ENCODE measurements at places on chromosomes 16 and 17.

- DNase-seq = no peak
These were observed 1.8 kb upstream of the SHISA9 start for GRCh38 chr16:12899529-12900143.

DNA sequence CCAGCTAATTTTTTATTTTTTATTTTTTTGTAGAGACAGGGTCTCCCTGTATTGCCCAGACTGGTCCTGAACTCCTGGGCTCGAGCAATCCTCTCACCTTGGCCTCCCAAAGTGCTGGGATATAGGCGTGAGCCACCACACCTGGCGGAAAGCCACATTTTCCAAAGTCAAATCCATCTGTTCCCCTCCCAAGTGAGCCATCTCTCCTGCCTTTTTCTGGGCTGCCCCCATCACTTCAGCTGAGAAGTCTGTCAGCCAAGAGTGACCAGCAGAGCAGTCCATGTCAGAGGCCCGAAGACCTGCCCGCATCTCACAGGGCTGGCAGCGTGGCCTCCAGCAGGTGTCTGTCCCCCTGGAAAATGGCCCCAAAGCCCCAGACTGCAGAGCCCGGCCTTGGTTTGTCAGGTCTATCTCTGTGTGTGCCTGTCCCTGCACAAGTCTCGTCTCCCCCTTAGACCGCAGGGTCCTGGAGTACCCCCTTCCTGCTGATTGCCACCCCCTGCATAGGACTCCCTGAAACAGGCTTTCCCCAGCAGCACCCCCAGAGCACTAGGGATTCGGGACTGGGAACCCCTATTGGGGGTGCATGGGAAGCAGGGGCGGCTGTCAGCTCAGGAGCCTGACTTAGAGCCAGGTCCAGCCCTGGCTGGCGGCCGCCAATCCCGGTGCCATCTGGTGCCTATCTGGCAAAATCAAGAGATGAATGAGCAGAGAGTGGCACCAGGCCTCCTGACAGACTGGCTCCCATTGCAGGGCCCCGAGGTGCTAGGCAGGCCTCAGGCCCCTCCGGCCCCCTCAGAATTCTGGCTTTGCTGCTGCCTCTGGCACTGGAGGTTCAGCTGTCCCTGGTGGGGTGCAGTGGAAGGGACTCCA is 7.8 kb downstream of the TTYH2 start:
- DNase-seq = no peak

- no peak for DNase-seq
These were observed 32.3 kb downstream of the CIBAR2 start for GRCh38 chr16:85079785-85080570.

DNA sequence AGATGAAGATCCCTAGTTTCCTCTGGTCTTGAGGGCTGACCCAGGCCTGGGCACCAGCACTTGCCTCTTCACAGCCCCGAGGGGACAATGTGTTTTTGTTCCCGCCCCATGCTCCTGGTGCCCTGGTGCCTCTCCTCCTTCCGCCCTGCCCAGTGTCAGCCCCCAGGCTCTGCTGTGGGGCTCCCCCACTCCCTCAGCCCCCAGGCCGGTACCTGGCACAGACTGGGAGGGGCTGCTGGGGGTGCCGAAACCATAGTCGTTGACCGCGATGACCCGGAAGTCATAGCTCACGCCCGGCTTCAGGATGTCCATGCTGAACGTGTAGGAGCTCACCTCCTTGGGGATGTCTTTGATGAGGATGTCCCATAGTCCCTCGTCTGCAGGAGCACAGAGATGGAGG is 40.5 kb upstream of the CDC42EP4 start:
- DNase-seq = no peak

GRCh38 chr17:50269477-50270434 is 4.5 kb upstream of the TMEM92 start:
- DNase-seq = peak; percentile 39

DNA sequence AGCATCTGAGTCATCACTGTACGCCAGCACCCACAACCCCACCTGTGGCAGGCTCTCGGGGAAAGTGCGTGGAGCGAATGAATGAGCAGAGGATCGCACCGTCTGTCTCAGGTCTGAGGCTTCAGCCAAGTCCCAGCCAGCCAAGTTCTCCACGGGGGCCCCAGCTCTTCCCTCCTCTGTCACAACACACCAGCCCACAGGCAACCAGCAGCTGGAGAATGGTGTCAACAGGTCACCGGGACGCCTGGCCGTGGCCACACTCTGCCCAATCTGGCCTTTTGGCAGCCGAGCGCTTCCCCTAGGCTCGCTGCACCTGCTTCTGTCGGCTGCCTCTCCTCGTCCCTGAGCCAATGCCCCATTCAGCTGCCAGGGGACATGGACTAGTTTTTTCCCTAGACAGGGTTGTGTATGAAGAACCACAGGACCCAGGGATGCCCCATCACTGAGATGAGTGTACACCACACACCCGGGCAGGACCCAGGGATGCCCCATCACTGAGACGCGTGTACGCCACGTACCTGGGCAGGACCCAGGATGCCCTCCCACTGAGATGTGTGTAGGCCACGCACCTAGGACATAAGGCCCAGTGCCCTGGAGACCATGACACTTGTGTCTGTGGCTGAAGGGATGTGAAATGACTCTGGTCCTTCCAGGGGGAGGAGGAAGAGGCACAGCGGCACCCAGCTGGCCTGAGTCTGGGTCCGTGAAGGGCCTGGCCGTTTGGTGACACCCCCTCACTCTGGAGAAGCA is 52.8 kb downstream of the ABR start:
- no peak for DNase-seq

DNA sequence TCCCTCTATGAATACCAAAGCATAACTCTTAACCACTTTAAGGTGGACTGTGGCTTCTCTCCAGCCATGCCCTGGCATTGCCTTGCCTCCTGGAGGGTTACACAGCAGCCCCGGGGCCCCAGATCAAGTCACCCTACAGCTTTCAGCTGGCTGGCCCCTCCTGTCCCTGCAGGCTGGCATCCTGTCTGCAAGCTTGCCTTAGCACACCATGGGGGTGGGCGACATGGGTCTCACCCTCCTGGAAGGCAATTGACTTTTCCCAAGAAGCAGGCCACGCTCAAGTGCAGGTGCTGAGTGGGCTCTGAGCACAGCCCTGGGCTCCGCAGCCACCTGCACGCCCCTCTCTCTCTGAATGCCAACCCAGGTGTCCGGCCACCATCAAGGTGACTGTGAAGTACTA is 25.8 kb upstream of the AKTIP start:
- no peak for DNase-seq

- peak; percentile 71 for DNase-seq
These were observed 412 bp downstream of the EPN2 start for GRCh38 chr17:19237389-19238166.

GRCh38 chr17:51355441-51356410 is 95.4 kb downstream of the UTP18 start:
- no peak for DNase-seq

DNA sequence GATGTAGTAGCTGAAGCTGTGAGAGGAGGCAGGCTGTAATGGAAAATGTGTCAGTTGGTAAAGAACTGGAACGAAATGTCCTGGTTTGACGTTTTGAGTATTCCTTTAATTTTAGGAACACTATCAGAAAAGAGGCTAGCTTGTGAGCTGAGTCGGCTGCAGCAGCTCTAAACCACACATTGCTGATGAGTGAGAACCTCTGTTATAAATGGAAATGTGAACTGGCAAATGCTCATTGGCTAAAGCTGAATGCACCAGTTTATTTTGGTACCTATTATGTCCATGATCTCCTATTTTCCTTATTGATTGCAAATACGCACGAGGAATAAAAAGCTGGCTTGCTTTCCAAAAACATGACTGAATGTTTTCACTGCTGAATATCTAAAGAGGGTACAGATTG is 11.0 kb upstream of the WIPI1 start:
- no peak for DNase-seq

DNA sequence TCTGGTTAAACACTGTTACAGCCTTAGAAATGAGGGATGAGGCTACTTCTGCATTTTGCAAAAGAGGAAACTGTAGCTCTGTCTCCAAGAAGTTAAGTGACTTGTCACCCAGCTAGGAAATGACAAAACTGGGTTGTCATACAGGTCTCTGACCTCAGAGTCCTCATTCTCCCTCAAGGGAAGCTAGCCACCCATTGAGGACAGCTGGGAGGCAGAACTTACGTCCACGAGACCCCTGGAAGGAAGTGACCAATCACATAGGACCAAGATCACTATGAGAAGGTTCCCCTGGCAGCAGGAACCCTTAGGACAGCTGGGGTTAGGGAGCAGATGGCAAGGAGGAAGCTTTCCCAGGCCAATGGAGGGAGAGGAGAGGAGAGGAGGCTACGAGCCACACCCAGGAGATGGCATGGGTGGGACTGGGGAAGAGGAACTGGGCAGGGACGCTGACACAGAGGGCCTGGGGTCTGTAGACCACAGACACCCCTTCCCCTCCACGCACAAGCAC is 11.2 kb downstream of the METTL22 start:
- no peak for DNase-seq

GRCh38 chr16:22322741-22323140 is 25.5 kb downstream of the POLR3E start:
- DNase-seq = no peak

- DNase-seq = no peak
These were observed 30.6 kb downstream of the METRNL start for GRCh38 chr17:83109793-83110645.

- no peak for DNase-seq
These were observed 545.5 kb downstream of the TMEM114 start for GRCh38 chr16:8044796-8045195.

DNA sequence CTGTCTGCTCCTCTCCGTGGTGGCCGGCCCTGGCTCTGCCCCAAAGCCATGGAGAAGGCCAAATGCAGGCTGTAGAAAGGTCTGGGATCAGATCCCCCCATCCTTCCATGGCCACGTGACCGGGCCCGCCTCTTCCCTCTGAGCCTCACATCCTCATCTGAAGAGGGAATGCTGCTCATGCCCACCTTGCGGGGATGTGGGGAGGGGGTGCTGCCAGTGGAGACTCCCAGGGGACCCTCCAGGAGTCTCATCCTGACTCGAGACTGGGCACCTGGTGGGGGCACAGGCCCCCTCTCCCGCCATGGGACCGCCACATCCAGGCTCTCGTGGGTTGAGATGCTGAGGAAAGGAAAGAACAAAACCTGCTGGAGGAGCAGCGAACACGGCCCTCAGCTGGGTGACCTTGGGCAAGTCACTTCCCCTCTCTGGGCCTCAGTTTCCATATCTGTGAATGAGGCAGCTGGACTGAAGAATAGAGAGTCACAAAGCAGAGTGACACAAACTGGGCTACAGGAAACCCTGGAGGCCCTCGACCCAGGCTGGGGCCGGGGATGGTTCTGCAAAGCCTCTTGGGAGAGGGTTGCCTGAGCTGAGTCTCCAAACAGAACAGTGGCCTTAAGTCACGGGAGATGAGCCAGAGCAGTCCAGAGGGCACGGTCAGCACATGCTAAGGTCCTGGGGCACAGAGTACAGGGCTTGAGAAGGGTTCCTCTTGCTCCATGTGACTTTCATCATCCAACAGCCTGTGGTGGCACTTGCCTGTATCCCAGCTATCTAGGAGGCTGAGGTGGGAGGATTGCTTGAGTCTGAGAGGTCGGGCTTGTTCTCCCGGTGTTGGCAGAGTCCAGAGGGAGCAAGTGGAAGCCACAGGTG is 30.1 kb downstream of the SOCS1 start:
- DNase-seq = no peak

- no peak for DNase-seq
These were observed 25.7 kb downstream of the MMD start for GRCh38 chr17:55395803-55396505.

DNA sequence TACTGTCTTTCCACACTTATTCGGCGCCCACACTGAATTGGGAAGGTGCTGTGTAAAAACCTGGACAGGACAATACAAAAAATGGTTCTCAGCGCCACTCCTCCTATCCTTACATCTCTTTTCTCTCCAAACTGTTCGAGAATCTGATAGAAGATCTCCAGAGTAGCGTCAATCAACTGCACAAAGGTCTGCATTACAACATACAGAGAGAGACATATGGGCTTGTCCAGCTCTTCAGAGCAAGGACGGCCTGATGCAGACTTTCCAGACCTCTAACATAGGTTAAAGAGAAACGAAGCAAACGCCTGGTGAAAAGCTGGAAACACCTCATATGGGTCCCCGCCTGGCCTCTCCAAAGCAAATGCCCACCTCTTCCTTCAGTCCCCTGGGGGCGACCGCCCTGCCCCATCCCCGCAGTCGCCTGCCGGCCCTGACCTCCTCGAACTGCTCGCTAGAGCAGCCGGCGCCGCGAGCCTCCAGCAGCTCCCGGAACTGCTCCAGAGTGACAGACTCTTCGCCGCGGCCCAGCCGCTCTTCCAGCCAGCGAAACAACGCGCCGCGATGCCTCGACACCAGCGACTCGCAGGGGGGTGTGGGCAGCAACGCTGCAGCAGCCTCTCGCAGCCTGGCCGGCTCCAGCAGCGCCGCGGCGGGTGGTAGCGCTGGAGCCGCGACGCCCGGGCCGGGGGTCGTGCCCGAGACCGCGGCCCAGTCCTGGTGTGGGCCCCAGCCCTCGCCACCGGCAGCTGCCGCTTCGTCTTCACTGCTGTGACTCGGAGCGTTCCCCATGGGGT is 526 bp downstream of the ZZEF1 start:
- no peak for DNase-seq

DNA sequence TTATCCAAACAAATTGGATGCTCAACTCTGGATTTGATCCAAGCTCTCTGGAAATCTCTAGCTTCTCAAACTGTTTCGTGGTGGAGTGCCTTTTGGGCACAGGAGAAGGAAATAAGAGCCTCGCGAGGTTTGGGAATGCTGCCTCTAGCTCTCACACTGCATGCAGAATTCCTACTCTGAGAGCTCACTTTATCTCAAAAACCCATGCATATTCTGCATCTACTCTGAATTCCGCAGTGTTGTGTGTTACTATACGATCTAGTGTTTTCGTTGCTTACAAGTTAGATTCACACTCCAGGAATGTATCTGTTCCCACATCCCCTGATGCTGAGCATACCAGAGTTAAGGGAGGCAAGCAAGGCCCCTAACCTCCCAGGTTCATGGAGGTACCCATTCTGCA is 462.7 kb downstream of the WWOX start:
- DNase-seq = no peak

DNA sequence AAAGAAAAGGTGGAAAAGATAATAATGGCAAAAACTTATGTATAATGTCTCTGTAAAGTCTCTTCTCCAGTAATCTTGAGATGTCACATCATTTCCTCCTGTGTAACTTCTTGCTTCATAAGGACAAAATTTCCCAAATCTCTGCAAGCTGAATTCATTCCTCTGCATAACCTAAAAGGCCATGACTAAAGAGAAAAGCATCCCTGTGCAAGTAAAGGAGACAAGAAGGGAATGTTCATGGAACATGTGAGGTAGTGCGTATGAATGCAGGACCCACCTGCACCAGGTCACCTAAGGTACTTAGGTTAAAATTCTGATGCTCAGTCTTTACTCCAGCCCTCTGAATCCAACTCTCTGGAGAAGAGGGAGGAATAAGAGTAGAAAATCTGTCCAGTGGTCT is 46.9 kb upstream of the NLK start:
- DNase-seq = no peak
